ENCODE measurements at places on chromosomes 7 and 10.

DNA sequence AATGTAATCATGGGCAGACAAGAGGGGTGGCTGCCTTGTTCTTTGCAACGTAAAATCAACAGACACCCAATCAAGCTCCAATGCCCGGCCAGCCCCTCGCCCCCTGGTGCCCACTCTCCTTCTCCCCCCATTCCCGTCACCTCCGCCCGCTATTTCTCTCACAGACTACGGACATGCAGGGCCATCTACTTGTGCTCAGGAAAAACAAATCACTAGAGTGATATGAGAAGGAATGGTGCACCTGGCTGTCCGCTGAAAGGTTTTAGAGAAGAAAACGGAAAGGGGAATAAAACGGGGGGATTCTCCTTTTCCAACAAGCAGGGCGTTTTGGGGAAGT is 396 bp downstream of the GRM8 start:
- DNase-seq = no peak

DNA sequence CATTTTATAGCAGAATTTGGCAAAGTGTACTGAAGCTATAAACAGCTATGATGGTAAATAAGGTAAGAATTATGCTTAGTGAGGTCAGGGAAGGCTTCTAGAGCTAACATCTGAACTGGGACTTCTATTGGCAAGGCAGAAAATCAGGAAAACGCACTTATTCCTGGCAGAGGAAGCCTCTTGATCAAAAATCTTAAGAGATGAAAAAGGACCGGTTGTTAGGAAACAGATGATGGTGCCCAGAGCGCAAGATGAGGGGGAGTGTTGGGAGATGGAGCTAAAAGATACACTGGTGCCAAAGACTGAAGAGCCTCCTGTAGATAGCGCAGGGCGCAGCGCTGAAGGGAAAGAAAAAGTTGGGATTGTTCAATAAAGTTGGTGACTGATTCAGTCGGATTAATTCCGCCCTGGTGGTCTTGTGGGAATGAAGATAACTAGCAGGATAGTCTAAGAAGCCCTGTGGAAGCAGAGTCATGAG is 550 bp upstream of the CALU start:
- no peak for DNase-seq

GRCh38 chr10:86708783-86709380 is 40.6 kb downstream of the LDB3 start:
- no peak for DNase-seq

GRCh38 chr7:154598396-154598795 is 404.5 kb downstream of the PAXIP1 start:
- DNase-seq = no peak

GRCh38 chr10:3950676-3951275 is 165.8 kb upstream of the KLF6 start:
- DNase-seq = no peak

- no peak for DNase-seq
Observed at GRCh38 chr10:105070249-105070648, 429.2 kb downstream of the SORCS3 start.

- no peak for DNase-seq
Observed at GRCh38 chr7:132933072-132933458, 148.8 kb downstream of the CHCHD3 start.

All from stimulated activated CD4-positive, alpha-beta T cell treated with anti-CD3 and anti-CD28 coated beads, TNF-alpha, amount 100 ng/mL, for 24 hours (primary cell).